ENCODE measurements at places on chromosomes 3 and 15.
A peak's percentile ranks its signal among the peaks of the same experiment; 100 is the strongest.

GRCh38 chr15:38899300-38899699, 334.7 kb upstream of the RASGRP1 start:
- peak; percentile 66 for DNase-seq

DNA sequence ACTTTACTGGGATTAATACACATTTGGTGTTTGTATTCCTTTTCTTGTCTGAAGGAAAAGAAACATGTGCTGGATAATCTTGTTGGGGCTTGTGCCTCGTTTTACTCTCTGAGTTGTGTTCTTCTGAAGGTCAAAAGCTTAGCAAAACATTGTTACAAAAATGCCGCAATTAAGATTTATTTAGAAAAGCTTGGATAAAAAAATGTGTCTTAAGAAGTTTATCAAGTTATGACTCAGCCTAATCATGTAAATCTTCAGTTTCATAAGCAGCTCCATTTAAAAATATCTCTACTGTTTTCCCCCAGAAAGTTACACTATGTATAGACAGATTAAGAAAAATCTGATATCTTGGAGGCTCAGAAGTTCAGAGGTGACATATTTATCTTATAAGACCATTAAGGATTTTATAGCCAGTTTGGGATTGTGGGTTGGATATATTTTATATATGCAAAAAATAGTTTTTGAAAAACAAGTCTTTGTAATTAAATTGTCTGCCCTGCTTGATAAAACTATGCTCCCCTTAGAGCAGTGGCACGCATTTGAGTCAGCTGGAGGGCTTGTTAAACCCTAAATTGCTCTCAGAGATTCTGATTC, 56.5 kb downstream of the CLDN11 start:
- DNase-seq, result no peak

DNA sequence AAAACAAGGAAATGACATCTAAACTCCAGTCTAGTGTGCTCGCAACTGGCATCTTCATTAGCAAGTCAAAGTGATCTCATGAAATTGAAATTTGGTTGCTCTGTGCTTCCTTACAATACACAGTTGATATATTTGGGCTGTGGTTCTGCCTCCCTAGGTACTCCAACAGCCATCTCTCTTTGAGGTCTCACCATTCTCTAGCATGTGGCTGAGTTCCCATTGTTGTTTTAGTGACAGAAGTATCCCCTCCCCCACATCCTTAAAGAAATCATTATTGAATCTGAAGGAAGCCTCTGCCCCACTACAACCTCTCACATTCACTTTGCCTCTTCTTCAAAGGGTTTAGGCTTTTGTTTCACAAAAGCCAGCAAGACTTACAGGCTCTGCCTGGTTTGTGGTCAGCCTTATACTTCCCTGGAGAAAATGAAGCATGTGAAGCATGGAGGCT, 516.5 kb downstream of the NLGN1 start:
- DNase-seq, result no peak

GRCh38 chr3:8621872-8622271, 22.7 kb downstream of the SSUH2 start:
- DNase-seq, result peak; percentile 89

DNA sequence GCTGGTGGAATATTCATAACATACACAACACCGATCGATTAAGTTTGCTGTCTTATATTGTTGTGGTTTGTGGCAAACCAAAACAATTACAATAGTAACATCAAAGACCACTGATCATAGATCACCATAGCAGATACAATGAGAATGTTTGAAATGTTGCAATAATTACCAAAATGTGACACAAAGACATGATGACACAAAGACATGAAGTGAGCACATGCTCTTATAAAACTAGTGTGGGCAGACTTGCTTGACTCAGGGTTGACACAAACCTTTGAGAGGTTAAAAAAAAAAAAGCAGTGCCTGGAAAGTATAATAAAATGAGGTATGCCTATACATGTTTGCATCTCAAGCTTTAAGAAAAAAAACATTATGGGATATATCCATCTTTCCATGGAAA, 130.3 kb downstream of the NR1I2 start:
- DNase-seq, result peak; percentile 9

DNA sequence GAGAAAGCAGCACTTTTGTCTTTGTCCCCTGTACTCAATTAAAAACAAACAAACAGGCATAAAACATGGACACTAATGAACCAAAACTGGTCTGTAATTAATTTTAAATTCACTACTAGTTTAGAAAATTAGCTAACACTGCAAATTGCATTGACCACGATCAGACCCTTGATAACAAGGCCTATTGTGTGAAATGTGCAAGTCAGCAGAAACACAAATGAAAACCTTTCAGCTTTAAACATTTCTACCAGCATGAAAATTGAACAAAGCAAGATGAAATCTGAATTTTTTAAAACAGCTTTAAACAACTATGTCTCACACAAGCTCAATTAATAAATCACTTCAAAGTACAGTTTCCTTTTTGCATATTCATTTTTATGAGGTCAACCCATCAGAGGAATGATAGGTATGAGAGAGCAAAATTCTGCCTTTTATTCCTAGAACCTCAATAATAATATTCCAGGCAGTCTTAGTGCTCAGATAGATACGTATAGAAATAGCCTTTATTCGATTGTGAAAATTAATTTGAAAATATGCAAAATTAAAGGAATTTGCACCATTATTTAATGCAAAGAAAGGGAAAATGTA, 27.0 kb upstream of the CHMP2B start:
- no peak for DNase-seq

DNA sequence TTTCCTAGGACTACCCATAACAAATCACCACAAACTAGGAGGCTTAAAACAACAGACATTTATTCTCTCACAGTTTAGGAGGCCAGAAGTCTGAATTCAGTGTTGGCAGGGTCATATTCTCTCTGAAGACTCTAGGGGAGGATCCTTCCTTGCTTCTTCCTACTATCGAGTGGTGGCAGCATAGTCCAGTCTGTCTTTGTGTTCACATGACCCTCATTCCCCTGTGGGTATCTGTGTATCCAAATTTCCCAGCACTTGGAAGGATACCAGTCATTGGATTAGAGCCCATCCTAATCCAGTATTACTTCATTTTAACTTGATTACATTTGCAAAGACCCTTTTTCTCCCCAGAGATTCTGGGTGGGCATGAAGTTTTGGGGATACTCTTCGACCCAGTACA, 63.8 kb downstream of the GMPS start:
- DNase-seq, result no peak

DNA sequence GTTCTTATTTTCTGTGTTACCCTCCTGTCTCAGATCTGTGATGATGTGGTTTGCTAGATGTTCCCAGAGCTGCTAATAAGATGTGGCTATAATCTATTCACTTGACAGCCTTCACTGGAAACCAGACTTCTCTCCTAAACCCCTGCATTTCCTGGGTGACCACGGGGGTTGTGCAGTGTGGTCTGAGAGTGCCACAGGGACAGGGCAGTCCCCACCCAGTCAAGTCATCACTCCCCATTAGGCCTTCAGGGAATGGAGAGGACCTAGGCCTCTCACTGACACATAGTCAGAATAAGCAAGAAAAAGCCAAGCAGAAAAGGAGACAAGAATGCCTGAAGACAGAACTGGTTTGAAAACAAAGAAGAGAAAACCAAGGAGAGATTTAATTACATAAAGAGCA, 58.3 kb downstream of the GJD2 start:
- DNase-seq, result no peak

DNA sequence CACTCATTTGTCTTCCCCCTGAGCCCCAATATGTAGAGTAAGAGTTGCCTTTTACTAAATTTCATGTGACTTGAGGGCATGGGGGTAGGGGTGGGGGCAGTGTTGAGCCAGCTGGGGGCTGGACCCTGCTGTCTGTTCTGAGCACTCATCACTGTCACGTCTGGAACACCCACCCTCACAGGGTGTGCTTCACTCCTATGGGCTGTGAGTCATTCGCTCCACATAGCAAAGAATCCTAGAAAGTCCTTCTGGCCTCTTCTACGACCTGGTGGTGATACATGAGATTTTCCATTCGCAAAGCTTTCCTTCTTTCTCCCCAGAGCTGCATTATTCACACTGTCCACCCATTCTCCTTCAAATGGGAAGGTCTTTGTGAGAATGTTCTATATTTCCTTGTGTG, 43.6 kb upstream of the MGLL start:
- DNase-seq, result peak; percentile 24

- DNase-seq, result no peak
Observed at GRCh38 chr3:60186359-60186758, 1064.9 kb downstream of the FHIT start.

GRCh38 chr3:44045476-44046275, 196.0 kb upstream of the TOPAZ1 start:
- DNase-seq, result no peak

- DNase-seq, result no peak
Observed at GRCh38 chr3:98004721-98005120, 30.4 kb downstream of the GABRR3 start.

DNA sequence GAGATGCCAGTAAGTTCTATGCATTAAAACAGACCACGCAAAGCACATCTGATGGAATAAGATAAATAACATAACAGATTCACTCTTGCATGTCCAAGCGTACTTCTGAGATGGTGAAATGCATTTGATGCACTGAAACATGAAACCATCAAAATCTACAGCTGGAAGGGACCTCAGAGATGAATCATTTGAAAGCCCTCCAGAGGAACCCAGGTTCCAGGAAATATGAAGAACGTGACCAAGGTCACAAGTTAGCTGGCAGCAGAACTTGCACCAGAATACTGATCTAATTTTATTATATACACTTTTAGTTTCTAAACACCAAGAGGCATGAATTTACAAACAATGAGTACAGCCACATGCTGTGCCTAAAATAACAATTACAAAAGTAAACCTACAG, 957.1 kb downstream of the FHIT start:
- DNase-seq, result no peak

GRCh38 chr3:80770106-80771074, 991.1 kb downstream of the GBE1 start:
- no peak for DNase-seq

DNA sequence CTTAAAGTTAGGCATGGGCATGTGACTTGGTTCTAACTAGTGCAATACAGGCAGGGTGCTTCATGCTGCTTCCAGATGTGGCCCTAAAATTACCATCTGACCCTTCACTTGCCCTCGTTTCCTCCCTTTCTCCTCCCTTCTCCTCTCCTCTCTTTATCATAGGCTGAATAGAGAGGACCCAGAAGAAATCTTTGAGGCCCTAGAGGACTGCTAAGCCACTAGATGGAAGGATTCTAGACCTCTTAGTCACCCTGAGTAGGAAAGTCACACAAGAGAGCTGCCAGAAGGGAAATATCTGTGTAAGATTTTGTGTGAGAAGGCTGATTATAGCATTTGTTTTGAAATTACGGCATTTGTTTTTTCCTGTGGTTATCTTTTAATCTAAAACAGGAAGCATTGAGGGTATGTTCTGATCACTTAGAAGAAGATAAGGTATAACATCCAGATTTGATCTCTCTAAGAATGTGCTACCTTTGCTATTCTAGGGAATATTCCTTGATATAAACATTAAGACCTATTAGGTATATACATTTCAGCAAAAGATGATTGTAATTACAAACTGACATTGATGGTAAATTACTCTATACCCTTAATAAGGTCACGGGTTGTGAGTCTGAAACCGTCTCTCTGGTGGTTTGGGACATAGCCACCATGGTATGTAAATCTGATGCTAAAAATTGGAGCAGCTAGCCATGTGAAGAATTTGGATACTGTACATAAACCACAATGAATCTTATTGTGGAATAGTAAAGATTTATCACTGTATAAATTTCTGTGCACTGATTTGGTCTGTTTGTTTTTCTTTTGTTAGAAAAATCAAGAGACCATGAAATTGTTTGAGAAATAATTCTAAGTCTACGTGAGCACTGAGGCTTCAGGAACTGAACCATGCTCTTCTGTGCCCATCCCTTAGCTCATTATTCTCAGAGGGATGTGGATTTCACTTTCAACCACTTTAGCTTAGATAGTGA, 84.1 kb downstream of the TP63 start:
- DNase-seq, result peak; percentile 65

DNA sequence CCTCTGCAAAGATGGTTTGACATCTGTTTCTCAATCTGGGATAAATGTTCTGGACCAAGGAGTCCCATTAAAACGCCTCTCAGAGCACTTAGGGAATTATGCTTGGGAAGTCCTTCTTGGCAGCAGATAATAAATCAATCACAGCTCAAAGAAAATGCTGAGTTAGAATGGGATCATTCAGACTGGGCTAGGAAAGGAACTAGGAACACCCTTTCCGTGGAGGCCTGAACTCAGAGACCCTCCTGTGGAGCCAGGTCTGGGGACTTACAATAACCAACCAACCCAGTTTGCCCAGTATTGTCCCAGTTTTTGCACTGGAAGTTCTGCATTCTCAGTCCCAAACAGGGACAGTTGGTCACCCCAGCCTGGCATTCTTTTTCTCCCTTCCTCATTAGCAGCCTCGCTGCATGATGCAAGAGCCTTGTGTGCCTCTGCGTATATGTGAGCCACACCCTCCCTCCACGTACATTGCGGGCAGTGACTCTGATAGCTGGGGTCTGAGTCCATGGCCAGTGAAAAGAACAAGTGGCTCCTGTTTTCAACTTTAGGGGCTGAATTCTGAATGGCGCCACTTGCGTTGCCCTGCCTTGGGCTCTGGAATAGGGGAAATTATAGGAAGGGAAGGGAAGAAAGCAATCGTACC, 88.7 kb downstream of the SEMA5B start:
- DNase-seq, result no peak

- DNase-seq, result no peak
Observed at GRCh38 chr15:101474233-101474632, 15.3 kb downstream of the PCSK6 start.

DNA sequence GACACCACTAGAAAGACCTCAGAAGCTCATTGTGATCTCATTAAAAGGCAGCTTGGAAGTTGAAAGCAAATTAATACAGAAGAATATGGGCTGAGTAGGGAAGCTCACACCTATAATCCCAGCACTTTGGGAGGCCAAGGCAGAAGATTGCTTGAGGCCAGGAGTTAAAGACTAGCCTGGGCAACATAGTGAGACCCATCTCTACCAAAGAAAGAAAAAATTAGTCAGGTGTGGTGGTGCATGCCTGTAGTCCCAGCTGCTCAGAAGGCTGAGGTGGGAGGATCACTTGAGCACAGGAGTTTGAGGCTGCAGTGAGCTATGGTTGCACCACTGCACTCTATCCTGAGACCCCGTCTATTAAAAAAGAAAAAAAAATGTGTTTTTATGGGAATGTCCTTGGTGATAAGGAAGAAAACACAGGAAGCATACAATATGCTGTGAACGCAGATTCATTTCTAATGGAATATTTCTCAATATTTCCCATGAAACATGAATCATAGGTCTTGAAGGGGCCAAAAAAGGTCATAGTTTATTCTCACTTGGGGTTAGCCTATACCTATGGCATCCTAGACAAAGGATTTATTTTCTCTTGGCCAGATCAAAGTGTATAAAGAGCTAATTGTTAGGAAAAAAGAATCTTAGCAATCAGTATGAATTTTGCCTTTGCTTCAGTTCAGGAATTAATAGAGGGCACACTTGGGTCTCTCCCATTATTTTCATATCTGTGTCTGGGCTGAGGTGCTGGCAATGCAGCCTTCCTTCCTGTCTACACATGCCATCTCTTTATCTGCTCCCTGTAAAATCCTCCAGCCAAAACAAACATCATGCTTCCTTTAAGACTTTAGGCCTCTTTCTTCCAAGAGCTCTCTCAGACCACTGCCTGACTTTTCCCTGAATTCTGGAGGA, 98.2 kb downstream of the FNDC3B start:
- no peak for DNase-seq

GRCh38 chr3:98541695-98542094, 9.9 kb downstream of the GPR15 start:
- no peak for DNase-seq

GRCh38 chr15:56821721-56822425, 88.6 kb upstream of the ZNF280D start:
- DNase-seq, result peak; percentile 80
